ENCODE measurements at places on chromosomes 1 and 21.

GRCh38 chr1:161763522-161764098 is 2.5 kb upstream of the ATF6 start:
- peak; percentile 52 for DNase-seq

DNA sequence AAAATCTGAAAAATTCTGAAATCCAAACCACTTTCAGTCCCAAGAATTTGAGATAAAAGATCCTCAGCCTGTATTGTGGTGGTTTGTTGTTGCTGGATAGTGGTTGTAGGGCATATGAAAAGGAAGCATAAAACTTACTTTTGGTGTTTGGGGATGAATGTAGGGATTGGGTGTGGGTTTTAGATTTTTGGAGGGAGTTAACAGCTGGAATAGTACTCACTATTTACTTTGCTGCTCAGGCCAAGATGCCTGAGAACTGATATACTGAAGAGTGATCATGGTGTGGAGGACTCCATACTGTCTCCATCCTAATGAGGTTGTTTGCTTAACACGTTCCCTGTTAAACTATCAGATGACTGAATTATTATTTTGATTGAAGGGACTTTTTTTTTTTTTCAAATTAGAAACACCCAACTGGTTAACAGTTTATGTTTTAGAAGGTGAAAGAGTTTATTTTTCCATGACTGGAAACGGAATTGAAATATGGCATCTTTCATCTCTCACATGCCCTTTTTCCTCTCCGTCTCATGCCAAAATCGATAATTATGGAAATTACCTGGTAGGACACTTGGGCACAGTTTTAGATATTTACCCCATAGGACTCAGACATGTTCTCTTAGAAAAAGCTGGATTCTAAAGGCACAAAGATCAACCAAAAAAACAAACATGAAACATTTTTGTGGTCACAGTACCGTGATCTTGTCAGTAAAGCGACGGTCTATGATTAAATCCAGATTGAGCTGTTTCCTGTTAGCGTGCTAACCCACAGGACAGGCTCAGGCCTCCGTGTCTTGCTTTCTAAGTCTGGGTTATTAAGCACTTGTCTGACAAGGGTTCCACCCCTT is 37.3 kb downstream of the RGL1 start:
- peak; percentile 41 for DNase-seq

DNA sequence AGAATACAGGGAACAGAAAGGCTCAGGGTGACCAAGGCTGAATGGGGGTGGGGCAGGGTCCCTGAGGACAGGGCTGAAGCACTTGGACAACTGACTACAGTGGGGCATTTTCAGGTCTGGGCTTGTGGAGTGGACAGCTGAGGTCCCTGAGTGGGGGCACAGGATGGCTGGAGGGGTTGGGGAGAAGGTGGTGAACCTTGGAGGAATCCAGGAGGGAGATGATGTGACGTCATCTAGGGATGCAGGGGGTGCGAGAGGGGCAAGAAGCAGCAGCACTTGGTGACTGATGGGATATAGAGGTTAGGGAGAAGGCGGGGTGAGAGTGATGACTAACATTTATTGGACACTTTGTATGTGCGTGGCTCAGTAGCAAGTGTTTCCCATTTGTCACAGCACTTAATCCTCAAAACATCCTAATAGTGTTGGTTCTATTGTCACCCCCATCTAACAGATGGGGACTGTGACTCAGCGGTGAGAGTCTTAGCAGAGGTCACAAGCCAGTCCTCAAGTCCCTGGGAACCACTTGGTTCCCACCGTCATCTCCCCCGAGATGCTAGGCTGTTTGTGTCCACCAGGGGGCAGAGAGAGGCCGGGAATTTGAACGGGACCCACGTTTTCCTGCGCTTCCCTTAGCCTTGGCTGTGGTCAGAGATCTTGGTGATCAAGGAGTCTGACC is 27.9 kb upstream of the BMP8B start:
- DNase-seq: peak; percentile 62

DNA sequence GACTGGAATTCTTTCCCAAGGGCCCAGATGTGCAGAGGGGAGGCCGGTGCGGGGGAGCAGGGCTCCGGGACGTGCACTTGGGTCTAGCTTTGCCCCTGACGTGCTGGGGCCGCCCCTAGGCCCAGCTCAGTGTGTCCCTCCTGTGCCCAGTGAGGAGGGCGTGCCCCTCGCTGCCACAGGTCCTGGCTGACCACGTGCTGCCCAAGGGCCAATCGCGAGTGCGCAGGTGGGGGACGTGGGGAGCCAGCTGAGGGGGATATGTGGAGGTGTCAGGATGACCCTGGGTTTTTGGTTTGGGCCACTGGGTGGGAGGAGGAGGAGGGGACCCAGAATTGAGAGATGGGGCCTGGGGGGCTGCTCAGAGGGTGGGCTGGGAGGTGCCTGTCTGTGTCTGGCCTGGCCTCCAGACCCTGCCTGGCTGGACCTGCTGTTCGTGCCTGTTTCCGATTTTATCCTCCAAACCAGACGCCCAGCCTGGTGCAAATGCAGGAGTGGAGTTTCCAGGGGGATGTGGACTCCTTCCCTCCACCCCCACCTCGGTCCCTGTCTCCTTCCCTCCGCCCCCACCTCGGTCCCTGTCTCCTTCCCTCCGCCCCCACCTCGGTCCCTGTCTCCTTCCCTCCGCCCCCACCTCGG is 6.1 kb upstream of the RNF223 start:
- DNase-seq: no peak

GRCh38 chr1:165073185-165074007 is 283.1 kb downstream of the LMX1A start:
- peak; percentile 41 for DNase-seq

- DNase-seq: no peak
Measured at GRCh38 chr1:47522935-47523834, 85.3 kb downstream of the FOXD2 start.

DNA sequence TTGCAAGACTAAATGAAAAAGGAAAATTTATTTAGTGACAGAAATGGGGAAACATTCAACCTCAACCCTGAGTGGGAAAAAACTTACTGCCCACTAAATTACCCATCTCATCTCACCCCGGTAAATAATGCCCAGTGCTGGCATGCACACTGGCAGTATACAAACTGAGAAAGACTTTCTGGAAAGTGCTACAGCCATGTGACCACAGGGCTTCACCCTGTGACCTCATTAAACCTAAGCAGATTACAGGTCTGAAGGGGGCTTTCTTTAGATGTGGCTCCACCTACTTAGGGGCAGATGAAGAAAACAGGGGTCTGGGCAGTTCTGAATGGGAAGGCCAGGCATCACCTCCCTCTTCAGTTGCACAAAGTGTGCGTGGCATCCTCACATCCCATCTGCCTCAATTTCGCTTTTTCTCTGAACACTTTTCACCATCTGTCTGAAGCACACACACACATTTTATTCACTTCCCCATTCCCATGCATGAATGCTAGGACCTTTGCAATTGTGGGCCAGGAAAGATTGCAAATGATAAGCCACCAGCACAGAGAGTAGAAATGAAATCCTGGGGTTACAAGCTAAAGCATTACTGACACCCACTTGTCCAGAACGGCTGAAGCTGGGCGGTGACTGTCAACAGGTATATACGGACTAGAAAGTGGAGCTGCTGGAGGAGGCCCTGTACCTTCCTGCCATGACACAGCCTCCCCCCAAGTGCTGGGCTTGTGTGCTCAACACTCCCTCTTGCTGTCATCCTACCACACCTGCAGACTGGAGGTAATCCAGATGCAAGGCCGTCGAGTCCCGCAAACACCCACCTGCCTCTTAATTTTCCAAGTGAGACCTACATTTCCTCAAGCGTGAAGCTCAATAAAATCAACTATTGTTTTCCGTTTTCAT is 2.7 kb downstream of the NADK start:
- peak; percentile 77 for DNase-seq

- no peak for DNase-seq
Measured at GRCh38 chr1:211511030-211511700, 19.2 kb upstream of the RD3 start.

DNA sequence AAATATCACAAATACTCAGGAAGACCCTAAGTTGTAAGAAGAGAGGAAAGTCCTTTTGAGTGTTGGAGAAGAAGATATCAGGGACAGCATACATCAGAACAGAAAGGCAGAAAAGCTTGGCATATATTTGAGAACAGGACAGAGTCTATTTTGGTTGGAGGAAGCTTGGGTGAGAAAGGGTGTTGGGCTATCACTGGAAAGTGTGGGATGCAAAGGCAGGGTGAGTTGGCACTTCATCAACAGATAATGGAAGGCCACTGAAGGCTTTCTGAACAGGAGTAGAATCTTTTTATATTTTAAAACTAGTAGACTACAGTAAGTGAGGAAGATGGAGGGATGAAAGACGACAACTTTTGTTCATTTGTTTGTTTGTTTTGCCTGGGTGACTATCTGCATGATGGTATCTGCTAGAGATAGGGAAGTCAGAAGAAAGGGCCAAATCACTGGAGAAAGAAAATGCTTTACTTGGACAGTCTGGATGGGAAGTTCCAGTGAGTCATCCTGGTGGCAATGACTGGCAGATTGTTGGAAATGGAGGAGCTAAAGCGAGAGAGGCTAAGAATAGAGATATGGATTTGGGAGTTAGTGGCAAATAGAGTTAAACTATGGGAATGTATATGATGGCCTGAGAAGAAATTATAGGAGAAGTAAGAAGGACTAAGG is 33.7 kb upstream of the KCNA2 start:
- DNase-seq: no peak

DNA sequence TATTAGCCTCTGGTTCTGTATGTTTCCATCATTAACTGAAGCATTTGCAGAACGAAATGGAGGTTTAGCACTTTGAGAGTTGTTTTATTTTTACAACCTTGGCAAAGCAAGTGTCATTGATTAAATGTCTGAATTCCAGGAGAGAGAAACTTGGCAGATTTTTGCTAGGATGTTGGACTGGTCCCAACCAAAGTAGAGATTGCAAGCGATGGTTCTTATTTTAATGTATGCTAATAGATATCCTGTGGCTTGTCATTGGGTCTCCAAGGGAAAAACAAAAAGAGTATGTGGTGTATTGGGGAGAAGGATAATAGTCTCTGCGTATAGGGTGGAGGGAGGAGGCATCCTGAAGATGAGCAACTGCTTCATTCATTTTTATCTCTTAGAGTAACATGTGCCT is 457.2 kb upstream of the RUNX1 start:
- DNase-seq: no peak

GRCh38 chr1:9289090-9289534 is 3.6 kb upstream of the SPSB1 start:
- peak; percentile 46 for DNase-seq

DNA sequence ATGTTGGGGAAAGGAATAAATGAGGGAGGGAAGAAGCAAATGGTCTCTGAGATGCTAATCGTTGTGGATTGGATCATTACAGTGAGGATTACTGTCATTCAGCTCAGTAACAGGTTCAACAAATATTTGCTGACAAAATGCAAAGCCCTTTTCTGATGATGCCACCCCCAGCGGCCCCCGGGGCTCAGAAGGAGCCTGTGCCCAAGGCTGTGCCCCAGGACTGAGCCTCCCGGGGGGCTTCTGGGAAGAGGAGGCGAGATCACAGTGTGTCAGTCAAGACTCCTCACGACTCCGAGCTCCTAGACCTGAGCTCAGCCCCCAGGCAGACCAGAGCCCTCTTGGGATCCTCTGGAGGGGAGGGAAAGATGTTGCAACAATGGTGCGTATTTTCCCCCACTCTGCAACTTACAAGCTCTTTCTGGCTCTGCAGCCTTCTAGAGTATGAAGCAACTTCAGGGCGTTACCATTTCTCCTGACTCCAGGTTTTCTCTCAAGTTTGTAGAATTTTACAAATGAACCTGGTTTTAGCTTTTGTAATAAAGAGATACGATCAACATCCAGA is 20.8 kb downstream of the EPHA8 start:
- DNase-seq: no peak

DNA sequence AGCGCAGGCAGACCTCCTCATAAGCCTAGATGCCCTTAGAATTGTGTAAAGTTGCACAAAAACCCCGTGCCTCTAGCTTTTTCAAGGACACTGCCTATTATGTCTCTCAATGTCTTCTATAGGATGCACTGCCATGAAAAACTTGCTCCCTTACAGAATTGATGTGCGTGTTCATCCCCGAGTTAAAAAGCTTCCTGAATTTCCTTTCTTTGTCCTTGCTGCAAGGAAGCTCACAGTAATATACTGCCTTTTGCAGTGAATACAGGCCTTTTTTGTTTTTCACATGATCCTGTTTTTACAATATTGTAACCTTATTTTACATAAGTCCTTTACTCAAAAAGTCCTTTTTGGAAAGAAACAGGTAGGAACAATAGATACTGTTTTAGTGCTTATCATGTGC is 193.0 kb downstream of the TTLL7 start:
- DNase-seq: no peak

DNA sequence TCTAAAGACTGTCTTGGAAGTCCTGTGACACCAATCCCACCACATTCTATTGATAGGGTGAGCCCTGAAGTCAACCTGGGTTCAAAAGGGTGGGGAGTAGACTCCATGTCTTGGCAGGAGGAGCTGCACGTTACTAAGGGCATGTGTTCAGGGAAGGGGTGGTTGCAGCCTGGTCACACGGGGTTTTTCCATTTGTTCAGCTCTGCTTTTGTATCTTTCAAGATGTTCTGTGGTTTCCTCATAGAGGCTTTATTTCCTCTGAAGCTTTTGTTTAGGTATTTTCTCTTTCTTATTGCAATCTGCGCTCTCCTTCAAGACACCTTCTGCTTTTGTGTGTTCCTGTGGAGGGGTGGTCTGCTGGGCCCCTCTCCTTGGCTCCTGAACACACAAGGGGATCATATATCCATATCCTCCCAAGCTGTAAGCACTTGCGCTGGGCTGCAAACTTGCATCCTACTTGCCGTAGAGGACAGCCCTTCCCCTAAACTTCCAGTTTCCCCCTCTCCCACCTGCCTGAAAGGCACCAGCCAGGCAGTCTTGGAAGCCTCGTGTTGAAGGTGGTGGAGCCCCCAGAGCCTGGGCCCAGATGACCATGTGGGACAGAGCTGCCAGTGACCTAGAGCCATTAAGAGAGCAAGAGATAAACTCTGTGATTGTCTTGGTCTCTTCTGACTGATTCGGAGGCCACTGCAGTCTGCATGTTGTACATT is 62.5 kb upstream of the TRAPPC10 start:
- DNase-seq: no peak

- no peak for DNase-seq
Measured at GRCh38 chr1:242178924-242179708, 180.2 kb upstream of the MAP1LC3C start.

- DNase-seq: no peak
Measured at GRCh38 chr21:22855581-22855980, 1857.4 kb downstream of the NCAM2 start.

GRCh38 chr21:17370916-17371315 is 141.9 kb upstream of the CXADR start:
- no peak for DNase-seq

DNA sequence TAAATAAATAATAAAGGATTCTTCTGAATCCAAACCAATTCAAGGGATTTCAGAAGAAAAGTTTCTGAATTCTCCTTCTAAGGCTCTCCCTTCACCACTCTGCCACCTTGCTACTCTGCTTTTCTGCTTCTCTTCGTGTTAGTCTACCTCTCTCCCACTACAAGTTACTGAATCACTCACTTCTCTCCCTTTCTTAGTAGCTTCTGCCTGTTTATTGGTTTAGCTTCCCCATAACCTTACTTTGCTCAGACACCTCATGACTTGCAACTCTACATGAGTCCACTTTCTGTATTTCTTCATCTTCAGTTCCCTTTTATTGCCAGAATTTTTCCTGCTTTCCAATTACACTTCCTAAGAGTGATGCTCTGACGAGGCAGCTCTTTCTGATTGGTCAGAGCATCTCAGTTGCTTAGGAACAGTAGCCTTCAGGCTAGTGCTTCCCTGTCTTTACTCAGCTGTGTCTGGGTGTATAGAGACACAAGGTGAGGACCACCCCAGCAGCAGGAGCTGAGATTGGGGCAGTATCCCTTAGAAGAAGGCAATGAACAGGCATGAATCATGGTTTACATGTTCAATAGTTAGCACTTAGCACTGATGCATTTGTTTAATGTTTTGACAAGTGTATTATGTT is 144.6 kb downstream of the SLC30A10 start:
- no peak for DNase-seq

GRCh38 chr1:65698590-65698989 is 94.1 kb upstream of the PDE4B start:
- no peak for DNase-seq
